ENCODE measurements at places on chromosomes 2 and 18.

DNA sequence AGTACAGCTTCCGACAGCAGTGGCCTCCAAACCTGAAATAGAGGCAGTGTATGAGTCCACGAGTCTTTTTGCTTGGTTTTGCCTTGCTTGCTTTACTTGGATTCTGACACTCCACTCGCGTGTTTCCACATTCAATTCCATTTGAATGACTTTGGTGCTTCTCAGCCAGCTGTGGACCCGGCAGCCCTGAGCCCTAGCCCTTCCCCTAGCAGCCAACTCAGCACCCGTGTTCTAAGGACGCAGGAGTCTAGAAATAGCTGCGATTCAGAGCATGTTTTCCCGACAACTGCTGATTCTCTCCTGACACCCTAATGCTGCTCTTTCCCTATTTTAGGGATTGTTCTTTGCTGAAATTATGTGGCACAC is 20.6 kb downstream of the LRRFIP1 start:
- no peak for DNase-seq

DNA sequence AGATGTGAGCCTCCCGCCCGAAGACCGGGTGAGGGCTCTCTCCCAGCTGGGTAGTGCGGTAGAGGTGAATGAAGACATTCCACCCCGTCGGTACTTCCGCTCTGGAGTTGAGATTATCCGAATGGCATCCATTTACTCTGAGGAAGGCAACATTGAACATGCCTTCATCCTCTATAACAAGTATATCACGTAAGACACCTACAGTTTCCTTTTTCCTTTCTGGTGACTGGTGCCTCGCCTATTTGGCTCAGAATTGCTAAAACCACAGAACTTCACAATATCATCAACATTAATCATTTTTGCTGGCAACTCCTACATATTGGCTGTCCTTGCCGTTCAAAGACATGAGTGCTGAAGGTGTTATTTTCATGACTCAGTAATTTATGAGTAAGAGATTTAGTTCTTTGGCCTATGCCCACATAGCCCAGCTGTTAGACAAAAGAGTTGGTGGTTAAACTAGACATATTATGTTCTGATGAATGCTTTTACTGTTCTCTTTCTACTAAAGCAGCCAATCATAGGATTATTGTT is 2.2 kb downstream of the STAMBP start:
- DNase-seq, result no peak

DNA sequence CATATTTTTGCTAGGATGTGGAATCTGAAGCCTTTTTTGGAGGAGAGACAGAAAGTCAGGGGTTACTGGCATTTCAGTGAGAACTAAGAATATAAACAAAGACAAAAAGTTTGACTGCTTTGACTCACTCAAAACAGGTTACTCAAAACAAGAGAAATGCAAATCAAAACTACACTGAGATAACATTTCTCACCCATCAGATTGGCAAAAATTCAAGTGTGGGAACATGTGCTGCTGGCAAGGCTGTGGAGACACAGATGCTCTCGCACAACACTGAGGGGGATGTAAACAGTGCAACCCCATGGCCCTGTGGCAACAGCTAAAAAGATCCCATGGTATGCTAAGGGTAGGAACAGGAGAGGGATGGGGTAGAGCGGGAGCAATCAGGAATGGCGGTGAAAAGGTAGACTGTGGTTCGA is 86.6 kb downstream of the DTNB start:
- no peak for DNase-seq

GRCh38 chr2:68734688-68735525 is at the start of gene ARHGAP25:
Gene ARHGAP25 (plus strand): TSS chr2:68734811. CDS start chr2:68735200, 389 bp downstream.
- DNase-seq, result no peak

DNA sequence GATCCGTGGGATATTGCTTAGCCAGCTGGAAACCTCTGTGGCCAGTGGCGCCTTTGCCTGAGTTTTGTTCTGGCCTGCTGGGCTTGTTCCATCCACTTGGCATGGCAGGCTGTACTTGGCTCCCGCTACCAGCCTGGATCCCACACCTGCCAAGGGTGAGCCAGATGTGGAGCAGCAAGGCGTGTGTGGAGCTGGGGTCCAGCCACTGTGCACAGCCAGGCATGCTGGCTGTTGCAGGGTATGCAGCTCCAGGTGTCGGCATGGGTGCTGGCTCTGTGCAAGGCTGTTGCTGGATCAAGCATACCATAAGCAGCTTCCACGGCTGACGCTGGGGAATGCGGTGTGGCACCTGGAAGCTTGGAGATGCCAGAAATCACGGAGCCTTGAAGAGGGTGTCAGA is 34.5 kb downstream of the PTPN4 start:
- no peak for DNase-seq

- no peak for DNase-seq
These were observed 14.3 kb downstream of the CELF4 start for GRCh38 chr18:37551249-37551648.

All from NCI-H2029 (cell line).